RPMI7951 (cell line): ENCODE measurements at places on chromosomes 11 and 22. TPM values are rescaled to one million over a fixed set of nuclear protein-coding genes. Genes with fewer than 3 reads are reported as not detected.

OR5P2 gene
- total RNA-seq, result not detected in 2 replicates

- DNase-seq, result no peak
Measured at GRCh38 chr22:49620003-49620556, 207.6 kb downstream of the BRD1 start.

GRAP2 gene
- total RNA-seq, result 0.78 and 0.84 TPM in 2 replicates

USP2 gene
- 0.24 and 0.49 TPM in 2 replicates for total RNA-seq

DNA sequence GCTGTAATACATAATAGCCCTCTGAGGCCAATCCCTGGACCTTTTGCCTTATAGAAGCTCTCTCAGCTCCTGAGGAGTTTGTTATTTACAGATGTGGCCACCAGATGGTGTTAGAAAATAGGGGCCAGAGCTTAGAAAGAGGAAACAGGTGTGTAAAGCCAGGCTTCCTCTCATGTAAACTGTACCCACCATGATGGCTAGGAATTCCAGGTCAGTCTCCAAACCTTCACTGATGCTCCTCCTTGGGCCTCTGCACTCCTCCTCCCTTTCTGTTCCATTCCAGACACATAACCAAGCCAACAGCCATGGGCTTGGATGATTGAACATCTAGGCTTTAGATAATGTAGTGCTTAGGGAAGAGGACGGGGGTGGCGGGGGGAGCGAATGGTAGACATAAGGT lies 39.7 kb downstream of the USP35 start:
- peak; percentile 56 for DNase-seq

GRCh38 chr11:28459912-28460311 lies 351.7 kb downstream of the METTL15 start:
- no peak for DNase-seq
